ENCODE measurements at places on chromosomes 13 and 19.

GRCh38 chr19:11066326-11066725, 22.9 kb upstream of the LDLR start:
- DNase-seq: no peak

DNA sequence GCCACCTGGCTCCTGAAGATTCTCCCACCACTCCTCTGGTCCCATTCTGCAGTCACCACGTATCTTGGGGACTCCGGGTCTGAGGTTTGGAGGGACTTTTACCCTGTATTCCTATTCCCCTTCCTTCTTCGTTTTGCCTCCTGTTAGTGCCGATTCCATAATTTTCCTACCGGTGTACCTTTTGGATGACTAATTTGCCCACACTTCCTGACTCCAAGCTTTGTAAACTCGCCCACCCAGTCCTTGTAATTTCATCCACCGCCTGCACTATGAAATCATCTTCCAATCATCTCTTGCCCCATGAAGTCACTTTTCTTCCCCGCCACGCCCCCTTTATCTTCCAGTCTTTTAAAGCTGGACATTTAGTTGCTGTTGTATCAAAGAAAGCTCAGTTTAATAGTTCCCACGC, 572 bp downstream of the UCHL3 start:
- DNase-seq: peak; percentile 40

GRCh38 chr19:1811942-1812425, at the start of gene ATP8B3:
ATP8B3 (minus strand) TSS chr19:1812276; CDS start chr19:1811736, 540 bp downstream.
- DNase-seq: no peak

DNA sequence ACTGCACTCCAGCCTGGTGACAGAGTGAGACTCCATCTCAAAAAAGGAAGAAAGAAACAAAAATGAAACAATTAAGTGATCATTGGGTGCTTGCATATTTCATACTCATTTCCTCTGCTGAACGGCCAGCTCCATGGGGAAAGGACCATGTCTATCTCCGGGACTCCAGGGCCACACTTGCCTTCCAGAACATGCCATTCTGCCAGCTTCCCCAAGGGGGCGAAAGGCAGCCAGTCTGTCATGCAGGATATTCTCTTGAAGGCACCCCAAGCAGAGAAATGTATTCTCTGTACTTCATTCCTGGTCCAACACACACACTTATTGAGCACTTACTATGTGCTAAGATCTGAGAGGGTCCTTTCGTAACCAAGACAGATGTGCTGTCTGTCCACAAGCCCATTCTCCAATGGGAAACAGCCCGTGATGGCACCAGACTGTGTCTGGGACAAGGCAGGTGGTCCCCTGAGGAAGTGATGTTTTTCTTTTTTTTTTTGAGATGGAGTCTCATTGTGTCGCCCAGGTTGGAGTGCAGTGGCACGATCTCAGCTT, 10.2 kb upstream of the CARM1 start:
- no peak for DNase-seq

GRCh38 chr13:51551416-51551815, 32.8 kb upstream of the WDFY2 start:
- DNase-seq: no peak

DNA sequence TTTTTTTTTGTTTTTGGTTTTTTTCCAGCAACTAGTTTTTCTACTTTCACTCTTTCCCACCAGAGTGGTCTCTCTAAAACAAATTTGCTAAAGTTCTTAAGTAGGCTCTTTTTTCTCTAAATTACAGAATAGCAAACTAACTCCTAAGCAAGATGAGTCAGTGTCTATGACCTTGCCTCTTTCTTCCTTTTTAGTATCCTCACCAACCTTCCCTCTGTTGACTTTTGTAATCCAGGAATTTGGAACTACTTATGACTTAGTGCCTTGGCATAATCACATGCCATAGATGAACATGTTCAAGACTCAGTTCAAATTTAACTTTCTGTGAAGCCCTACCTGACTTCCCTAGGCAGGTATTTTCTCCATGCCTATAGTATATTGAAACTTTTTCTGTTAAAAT, 32.3 kb upstream of the AKAP11 start:
- no peak for DNase-seq

DNA sequence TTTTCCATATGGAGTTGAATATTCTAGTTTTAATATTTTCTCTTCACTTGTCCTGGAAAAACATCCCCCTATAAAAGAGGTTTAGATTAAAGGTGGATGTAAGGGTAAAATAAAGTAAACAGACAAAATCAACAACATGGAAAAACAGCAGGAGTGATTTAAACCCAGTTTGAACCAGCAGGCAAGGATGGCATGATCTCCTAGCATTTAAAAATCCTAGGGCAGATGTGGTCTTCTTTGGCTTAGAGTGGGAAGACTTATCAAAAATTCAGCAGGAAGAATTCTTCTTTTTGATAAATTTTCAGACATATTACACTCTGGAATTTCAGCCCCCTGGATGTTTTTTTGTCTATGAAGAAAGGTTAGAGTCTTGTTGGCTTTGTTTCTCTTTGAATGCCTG, 36.5 kb downstream of the CLEC17A start:
- no peak for DNase-seq

DNA sequence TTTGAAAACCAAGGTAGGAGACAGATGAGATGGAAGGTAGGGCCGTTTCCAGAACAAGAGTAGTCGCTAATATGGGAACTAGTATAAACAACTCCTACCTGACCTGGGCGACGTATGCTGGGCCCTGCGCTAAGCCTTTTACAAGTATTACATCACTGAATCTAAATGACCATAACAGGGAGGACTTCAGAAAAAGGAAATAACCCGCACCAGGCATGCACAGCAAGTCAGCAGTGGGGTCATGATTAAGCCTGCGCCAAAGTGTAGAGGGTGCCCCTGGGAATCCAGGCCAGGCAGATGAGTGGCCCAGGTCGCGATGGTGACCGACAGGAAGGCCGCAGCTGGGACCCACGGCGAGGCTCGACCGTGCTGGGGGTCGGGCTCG, 613 bp downstream of the ATP13A1 start:
- no peak for DNase-seq

- no peak for DNase-seq
Measured at GRCh38 chr13:89628567-89628966, 1718.9 kb upstream of the MIR17HG start.

DNA sequence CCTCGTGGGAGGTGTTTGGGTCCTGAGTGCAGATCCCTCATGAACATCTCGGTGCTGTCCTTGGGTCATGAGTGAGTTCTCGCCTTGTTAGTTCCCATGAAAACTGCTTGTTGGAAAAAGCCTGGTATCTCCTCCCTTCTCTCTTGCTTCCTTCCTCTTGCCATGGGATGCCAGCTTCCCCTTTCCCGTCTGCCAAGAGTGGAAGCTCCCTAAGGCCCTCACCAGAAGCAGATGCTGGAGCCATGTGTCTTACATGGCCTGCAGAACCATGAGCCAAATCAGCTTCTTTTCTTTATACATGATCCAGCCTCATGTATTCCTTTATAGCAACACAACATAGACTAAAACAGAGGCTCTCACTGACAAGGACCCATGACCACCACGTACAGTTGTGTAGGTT, 8.2 kb downstream of the ADGRE2 start:
- no peak for DNase-seq

DNA sequence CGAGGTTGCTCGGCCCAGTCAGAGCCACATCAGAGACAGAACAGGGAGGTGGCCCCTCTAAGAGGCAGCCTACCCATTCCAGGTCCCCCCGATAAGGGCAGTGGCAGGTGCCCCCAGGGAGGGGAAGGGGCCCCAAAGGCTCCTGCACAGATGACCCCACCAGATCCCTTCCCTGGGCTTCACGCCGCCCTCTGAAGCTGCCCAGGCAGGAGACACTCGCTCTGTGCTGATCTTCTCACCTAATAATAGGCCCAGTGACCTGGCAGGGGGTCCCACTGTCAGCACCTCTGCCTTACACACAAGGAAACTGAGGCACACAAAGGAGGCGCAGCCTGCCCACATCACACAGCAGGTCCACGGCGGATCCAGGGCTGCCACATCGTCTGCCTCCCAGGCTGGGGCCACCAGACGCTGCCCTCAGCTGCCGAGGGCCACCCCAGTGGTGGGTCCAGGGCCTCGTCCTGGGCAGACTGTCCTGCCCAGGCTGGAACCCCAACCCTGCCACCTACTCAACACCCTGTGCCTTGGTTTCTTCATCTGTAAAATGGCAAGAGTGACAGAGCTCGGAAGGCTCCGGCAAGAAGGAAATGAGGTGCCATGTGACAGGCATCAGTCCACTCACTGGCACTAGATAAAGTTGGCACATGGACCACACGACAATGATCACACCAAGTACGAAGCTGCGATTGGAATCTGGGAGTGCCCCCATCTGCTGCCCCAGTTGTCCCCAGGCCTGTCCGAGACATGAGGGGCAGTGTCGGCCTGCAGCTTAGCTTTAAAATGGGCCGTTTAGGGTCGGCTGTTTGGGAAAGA, 56.5 kb downstream of the KLF2 start:
- no peak for DNase-seq

DNA sequence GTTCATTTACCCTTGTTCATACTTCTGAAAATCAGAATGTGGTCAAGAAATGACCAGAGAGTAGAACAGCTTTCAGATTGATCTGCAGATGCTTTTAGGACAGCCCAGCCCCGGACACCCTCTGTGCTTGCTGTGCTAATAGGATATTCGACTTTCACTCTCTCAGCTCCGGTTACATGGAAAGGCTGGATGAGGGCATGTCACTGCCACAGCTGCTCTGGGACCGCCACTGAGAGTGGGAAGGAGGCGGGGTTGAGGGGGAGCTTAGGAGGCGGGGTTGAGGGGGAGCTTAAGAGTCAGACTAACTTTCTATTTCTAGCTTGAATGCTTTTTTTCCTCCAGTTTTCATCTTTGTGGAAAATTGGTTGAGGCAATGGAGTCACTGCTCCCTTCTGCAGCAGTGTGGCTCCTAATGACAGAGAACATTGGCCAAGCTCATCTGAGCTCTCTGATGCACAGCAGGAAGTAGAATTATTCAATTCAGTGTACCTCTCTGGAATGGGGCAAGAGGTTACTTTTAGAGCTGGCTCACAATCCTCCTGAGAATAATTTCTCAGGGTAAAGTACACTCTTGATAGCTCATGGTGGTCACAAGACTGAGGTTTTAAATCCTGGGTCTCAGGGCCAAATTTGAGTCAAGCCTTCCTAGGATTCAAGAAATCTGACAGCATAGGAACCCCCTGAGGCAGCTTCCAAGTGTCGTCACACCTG, 74.6 kb upstream of the NPAS1 start:
- peak; percentile 69 for DNase-seq

- DNase-seq: no peak
Measured at GRCh38 chr13:29561918-29562317, 33.6 kb downstream of the SLC7A1 start.

DNA sequence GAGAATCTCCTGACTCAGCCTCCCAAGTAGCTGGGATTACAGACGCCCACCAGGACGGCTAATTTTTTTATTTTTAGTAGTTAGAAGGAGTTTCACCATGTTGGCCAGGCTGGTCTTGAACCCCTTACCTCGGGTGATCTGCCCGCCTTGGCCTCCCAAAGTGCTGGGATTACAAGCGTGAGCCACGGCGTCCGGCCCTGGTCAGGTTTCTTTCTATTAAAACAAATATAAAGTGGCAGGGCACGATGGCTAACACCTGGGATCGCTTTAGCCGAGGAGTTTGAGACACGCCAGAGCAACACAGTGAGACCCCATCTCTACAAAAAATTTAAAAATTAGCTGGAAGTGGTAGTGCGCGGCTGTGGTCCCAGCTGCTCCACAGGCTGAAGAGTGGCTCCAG, 1.5 kb upstream of the MED25 start:
- DNase-seq: no peak

- no peak for DNase-seq
Measured at GRCh38 chr19:58304748-58305064, 471 bp upstream of the ERVK3-1 start.

GRCh38 chr19:58182577-58182988, 278 bp upstream of the ZNF274 start:
- no peak for DNase-seq

- no peak for DNase-seq
Measured at GRCh38 chr13:51004111-51004865, 94.7 kb downstream of the RNASEH2B start.

GRCh38 chr13:71831716-71832115, 35.3 kb downstream of the DACH1 start:
- no peak for DNase-seq

DNA sequence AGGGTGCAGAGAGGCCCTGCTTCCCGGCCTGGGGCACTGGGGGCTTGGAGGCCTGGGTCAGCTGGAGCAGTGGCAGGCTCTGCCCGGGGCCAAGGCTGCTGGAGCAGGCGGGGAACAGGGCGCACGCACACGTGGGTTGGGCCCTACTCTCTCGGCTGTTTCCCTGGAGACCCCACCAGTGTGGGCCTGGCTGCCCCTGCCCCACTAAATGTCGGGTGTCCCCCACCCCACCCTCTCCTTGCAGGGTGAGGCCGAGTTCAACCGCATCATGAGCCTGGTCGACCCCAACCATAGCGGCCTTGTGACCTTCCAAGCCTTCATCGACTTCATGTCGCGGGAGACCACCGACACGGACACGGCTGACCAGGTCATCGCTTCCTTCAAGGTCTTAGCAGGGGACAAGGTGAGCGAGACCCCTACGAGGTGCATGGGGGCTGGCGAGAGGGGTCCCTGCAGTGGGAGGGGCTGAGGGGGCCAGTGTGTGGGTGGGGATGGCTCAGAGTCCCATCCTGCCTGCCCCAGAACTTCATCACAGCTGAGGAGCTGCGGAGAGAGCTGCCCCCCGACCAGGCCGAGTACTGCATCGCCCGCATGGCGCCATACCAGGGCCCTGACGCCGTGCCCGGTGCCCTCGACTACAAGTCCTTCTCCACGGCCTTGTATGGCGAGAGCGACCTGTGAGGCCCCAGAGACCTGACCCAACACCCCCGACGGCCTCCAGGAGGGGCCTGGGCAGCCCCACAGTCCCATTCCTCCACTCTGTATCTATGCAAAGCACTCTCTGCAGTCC, 15.3 kb downstream of the CAPN12 start:
- DNase-seq: no peak

GRCh38 chr13:31880851-31881494, 141.6 kb downstream of the RXFP2 start:
- DNase-seq: peak; percentile 7

DNA sequence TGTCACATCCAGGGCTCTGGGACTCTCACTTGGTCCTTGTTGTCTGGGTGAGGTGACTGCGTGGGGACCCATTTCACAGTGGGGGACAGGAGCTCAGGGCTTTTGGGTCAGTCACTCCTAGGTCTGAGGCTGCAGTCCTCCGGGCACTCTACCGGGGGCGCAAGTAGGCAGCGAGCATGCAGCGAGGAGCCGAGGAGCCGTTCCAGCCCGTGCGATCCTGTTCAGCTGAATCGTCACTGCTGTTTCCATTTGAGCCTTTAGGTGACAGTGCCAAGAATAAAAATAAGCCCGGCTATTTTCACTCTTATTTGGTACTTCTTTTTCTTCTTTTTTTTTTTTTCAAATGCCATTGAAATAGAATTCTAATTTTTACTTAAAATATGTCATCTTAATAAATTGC, 126.5 kb downstream of the ZNF536 start:
- DNase-seq: no peak

- no peak for DNase-seq
Measured at GRCh38 chr13:94210816-94211215, 268.7 kb downstream of the DCT start.

DNA sequence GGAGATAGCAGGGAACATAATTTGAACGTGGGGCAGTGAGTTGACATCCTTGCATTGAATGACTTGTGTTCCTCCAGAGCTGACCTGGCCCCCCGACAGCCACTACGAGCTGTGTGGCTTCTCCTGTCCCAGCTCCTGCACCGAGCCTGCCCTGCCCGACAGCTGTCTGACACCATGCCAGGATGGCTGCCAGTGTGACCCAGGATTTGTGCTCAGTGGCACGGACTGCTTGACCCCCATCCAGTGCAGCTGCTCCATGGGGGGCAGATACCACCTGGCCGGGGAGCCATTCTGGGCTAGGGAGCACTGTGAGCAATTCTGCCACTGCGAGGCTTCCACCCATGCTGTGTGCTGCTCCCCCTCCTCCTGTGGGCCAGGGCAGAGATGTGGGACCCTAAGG, 29.2 kb upstream of the FXYD3 start:
- DNase-seq: no peak
